ENCODE measurements at places on chromosomes 13 and 19.

DNA sequence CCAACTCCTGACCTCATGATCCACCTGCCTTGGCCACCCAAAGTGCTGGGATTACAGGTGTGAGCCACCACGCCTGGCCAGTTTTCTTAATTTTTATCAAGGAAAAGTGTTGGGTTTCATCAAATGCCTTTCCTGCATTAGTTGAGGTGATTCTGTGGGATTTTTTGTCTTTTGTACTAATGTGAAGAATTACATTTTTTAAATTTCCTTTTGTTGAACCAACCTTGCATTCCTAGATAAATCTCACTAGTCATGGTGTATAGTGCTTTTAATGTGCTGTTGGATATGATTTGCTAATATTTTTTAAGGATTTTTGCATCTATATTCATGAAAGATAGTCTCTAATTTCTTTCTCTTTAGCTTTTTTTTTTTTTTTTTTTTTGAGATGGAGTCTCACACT is 2.4 kb upstream of the ZNF560 start:
- DNase-seq: no peak

DNA sequence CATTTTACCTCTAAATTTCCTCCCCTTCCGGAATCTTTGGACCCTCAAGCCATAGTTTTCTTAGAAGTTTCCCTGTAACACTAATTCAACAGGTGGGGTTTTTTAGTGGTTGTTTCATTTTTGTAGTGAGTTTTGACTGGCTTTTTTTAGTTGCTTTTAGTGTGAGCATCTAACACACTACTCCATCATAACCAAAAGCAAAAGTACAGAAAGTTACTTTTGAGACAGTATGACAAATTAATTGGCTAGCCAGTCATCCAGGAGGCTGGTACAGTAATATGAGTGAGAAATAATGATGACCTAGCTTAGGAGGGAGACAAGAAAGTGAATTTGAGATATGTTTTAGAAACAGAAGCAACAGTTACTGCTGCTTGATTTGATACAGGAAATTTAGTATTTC is 71.5 kb downstream of the DNAJC15 start:
- DNase-seq: no peak

DNA sequence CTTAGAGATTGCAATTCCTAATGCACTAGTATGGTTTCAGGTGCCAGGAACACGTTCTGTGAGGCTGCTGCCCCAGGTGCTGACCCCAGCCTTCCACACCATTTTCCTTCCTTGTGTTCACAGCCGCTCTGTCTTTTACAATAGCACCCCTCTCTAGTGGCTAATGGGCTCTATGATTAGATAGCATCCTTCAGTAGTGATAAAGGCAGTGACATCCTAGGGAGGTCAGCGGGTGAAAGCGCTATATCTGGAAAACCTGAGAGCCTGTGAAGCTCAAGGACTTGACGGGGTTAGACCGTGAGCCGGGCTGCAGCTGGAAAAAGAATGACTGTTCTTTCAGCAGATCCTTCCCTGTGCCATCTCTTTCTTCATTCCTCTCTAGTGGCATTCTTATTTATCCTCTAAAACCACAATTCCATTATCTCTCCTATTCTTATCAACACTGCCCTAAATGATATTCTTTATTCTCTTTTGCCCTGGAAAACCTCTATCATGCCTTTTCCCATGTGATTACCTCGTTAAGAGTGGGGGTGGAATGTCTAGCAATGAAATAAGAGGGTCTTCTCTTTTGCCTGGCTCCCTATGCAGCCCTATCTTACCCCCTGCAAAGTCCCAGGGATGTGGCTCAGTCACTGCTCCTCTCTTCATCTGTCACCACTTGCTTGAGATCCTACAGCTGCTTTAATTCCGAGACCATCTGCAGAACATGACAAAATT is 21.8 kb downstream of the ALOX5AP start:
- no peak for DNase-seq

- DNase-seq: no peak
Measured at GRCh38 chr13:90898811-90899210, 448.7 kb upstream of the MIR17HG start.

DNA sequence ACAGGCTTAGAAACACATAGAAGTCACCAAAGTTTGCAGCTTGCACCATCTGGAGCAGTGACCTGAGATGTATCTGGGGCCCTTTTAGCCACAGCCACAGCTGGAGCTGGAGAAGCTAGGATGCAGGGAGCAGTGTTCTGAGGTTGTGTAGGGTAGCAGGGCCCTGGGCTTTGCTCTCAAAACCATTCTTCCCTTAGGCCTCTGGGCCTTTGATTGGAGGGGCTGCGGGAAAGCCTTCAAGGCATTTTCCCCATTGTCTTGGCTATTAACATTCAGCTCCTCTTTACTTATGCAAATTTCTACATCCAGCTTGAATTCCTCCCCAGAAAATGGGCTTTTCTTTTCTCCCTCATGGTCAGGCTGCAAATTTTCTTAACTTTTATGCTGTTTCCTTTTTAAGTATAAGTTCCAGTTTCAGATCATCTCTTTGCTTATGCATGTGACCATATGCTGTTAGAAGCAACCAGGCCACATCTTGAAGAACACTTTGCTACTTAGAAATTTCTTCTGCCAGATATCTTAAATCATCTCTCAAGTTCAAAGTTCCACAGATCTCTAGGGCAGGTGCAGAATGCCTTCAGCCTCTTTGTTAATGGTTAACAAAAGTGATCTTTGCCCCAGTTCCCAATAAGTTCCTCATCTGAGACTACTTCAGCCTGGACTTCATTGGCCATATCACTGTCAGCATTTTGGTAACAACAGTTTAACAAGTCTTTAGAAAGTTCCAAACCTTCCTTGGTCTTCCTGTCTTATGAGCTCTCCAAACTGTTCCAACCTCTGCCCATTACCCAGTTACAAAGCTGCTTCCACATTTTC is 48.5 kb downstream of the NBEA start:
- no peak for DNase-seq

DNA sequence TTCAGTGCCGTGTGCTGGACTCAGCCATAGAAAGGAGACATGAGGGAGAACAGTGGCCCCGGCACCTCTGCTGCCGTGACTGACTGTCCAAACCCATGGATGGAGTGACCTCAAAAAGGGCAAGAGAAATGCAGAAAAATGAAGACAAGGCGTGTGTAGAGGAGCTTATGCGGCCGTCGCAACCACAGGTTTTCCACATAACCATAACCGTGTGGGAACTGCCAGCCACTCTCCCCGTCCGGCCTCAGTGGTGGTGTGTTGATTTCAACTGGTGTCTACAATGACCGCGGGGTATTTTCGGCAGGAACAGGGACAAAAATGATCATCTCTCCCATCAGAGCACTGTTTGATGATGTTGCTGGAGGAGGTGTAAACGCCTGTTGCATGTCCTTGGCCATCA is 42.9 kb upstream of the F7 start:
- DNase-seq: no peak

GRCh38 chr13:109743706-109744453 is 42.5 kb downstream of the IRS2 start:
- no peak for DNase-seq

DNA sequence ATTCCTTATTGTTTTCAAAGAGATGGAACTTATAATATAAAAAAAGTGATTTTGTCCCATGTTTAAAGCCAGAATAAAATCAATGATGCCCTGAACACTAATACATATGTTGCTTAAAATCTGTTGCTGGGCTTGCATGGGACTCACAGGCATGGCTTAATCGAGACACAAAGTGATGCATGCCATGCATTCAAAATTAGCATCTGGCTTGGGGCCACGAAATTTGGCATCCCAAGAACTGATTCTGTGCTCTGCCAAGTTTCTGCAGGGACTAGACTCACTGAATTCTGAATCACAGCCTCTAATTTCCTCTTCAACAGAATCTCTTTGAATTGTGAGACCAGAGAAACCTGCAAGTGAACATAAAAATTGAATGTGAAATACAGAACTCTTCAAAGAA is 109.2 kb downstream of the PCDH17 start:
- DNase-seq: no peak

DNA sequence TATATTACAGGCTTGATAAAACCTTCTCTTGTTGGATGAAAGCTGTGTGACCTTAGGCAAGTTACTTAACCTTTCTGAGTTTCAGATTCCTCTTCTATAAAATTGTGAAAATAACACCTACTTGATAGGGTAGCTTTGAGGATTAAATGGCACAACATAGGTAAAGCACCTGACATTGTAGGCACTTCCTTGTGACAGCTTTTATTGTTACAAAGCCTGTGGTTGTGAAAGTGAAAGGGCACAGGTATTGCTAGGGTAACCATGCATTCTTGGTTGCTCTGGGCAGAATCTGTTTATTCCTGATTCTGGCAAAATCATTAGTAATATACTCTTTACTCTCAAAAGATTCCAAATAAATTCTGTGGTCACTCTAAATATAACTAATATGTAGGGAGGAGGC is 493.4 kb downstream of the OLFM4 start:
- no peak for DNase-seq

DNA sequence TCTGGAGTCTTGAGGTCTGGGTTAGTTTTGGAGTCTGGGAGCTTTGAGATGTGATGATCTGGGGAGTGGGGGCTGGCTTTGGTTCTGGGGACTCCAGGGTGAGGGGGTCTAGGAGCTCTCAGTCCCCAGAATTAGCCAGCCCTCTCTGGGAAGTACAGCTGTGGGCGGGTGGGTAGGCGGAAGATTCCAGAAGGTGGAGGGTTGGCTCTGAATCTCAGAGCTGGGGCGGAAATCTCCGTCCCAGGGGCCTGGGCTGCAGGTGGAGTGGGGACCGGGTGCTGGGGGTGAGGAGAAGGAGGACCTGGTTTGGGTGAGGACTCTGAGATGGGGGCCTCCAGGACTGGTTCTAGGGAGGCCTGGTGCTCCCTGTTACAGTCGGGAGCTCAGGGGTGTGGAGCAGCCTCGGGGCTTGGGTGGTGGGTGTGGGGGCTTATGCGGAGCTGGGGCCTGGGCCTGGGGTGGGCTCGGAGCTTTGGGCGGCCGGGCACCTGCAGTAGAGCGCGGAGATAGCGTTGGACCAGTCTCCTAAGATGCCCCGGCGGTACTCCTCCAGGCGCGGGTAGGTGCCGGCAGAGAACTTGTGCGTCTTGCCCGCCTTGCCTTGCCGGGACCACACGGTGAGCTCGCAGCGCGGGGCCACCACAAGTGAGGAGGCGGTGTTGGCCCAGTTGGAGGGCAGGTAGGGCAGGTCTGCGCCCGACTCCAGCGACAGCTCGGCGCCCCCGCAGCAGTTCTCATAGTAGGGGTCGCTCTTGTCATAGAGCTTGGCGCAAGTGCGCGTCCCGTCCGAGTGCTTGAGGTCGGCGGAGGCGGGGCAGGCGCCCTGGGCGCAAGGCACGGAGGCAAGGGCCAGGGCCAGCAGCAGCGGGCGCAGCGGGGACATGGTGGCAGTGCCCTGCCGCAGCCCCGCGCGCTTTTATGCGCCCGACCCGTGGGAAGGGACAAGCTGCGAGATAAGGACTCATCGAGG is at the start of gene SYCN:
TSS of gene SYCN (minus strand) at position 892 of the 970 bp plus-strand sequence. CDS start at position 883, 9 bp downstream.
- no peak for DNase-seq

DNA sequence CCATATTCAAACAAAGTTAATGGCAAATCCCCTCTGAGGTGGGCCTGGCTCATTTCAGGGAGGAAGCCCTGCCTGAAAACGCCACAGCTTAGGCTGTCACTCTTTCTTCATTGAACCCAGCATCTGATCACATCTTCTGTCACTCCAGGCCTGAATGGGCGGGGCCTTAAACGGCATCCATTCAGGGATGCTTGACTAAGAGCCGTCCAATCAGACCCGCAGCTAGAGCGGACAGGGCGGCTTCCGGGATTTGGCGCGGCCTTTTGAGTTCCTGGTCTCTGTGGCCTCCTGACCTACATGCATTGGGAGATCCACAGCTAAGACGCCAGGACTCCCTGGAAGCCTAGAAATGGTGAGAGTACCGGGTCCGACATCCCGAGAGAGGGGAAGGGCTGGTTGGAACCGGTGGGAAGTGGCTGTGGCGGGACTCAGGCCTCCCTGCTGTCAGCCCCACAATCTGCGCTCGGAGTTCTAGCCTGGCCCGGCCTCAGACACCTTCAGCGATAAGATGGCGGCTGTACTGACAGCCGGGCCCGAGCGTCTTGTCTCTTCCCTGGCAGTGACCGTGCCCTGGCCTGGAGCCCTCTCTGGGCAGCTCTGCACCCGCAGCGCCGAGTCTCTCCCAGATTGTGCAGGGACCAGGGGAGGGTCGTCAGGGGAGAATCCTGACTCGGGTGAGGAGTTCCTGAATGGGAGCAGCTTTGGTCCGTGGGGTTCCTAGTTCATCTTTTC is at the start of gene ZNF723:
TSS of gene ZNF723 (plus strand) at position 261 of the 732 bp plus-strand sequence. CDS start at position 350, 89 bp downstream.
- DNase-seq: no peak

DNA sequence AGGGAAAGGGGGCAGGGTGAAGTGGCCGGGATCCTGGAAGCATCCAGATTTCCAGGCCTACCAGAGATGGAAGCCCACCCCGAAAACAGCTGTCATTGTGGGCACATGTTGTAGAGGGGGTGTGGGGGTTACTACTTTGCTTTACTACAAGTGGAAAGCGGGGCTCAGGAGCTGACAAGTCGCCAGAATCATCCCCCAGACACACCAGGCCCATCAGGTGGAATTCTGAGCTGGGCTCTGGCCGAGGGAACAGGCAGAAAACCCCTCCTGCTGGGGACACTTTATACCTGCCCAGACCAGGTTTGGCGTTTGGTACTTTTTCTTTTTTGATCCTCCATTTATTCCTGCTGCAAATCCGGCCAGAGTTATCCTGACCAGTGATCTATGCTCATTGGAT is 3.8 kb downstream of the CDX2 start:
- no peak for DNase-seq

GRCh38 chr19:28831462-28831861 is 381.5 kb downstream of the UQCRFS1 start:
- no peak for DNase-seq

DNA sequence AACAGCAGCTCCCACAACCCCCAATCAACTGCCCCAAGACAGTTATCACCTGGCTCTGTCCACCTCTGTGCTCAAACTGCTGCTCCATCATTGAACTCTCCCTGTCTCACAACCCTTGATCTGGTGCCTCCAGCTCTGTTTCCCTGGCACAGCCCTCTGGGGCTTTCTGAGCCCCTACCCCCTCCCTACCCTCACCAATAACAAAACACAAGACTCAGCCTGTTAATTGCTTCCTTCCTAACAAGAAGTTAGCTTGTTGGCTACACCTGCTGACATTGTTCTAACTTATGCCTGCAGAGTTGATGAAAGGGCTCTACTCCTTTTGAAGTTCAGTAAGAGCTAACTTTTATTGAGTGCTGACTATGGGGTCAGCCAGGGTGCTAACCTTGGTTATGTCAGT is 99.4 kb upstream of the FNDC3A start:
- DNase-seq: no peak

DNA sequence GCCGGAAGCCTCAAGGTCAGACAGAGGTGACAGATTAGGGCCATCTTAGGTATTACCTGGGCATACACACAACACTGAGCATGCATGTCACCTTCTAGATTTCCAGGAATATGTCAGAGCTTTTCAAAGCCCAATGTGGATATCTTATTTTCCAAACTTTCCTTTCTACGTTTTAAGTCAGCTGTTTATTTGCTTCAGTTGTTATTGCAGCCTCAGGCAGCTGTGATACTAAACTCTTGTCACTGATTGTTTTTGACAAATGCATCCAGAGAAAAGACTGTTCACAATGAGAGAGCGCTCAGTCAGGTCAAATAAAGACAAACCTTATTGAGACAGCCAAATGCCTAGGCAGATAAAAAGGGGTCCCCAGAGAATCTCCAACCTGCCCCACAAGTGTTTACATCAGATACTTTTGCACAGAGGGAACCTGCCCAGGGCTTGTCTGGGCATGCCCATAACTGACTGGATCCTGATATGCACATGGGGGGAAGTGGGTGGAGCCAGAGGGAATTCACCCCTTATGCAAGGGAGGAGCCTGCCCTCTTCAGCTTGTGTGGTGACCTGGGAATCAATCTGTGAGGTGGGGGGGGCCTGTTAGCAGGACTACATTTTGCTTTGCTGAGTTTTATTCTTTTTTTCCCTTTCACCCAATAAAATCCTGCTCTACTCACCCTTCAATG is 28.5 kb downstream of the MED4 start:
- DNase-seq: no peak
